ENCODE measurements at places on chromosomes 1 and 21.

- DNase-seq = no peak
These were observed 191.4 kb downstream of the MIS18A start for GRCh38 chr21:32087447-32087846.

DNA sequence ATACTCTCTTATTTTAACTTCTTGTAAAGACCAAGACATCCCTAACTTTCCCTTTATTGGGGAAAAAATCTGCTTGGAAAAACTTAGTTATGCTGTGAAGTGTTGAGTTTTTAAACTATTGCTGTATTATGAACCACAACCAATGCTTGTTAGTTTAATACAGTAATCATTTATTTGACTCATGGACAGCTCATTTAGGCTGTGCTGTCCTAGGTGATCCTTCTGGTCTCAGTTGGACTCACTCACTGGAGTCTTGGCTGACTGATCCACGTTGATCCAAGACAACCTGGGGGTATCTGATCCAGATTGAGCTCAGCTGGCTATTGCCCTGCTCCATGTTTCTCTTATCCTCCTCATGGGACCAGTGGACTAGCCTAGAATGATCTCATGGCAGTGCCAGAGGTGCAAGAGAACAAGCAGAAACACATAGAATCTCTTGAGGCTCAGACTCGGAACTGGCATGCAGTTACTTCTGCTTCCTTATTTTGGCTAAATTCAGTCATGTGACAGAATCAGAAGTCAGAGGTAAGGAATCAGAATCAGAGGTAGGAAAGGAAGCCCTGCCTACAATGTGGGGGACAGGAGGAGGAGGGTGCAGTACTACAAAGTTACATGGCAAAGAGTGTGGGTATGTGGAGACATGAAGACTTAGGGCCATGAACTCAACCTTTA is 156.5 kb downstream of the FGGY start:
- DNase-seq = no peak

- no peak for DNase-seq
These were observed 102.1 kb downstream of the RUNX1 start for GRCh38 chr21:34946916-34947534.

GRCh38 chr21:38474796-38475195 is 23.5 kb downstream of the ERG start:
- no peak for DNase-seq

GRCh38 chr1:4139646-4140045 is 239.6 kb upstream of the C1orf174 start:
- no peak for DNase-seq

DNA sequence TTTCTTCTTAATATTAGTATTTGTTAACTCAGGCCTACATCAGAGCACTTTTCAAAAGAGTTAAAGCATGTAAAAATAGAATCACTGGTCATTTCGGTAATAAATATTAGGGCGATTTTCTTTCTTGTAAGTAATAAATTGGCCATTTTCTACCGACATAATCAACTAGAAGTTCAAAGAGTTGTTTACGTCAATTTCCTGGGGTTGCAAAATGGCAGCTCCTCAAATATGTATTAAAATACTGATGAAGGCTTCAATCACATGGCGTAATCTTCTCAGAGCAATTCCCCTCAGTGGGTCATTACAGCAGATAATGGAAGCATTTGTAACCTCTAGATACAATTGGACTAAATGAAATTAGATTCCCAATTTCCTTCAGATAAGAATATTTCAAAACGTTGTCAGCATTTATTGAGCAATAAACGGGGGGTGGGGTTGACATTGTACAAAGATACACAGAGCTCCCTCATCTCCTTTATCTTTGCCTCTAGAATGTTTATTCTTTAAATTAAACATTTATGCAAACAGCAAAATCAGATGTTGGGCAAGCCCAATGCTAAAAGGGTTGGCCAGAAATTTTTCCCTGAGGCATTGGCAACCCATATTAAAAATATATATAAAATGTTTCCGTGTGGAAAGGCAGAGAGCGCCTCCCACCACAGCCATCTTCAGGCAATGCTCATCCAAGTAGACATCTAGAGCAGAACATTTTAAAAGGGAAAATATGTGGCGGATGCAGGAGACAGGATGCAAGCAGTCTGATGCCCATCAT is 240.6 kb downstream of the NCAM2 start:
- DNase-seq = no peak

DNA sequence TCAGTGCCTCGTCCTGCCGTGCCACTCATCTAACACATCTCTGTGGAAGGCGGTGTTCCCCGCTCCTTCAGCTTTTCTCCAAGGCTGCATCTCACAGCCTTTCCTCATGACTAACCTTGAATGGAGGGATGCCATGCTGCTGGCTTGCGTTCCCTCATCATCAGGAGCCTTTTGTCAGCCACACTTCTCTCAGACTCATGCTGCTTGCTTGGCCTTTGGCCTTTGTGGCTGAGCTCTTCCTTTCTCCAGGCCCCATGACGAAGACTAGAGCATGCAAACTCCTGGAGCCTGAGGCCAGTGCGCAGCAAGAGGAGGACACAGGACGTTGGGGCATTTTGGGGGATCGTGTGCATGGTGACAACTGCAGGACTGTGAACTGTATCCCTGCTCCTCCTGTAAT is 70.8 kb downstream of the SYT2 start:
- DNase-seq = no peak

- no peak for DNase-seq
These were observed 242.6 kb upstream of the C1orf105 start for GRCh38 chr1:172177849-172178248.
